ENCODE measurements at places on chromosomes 2 and 18.

DNA sequence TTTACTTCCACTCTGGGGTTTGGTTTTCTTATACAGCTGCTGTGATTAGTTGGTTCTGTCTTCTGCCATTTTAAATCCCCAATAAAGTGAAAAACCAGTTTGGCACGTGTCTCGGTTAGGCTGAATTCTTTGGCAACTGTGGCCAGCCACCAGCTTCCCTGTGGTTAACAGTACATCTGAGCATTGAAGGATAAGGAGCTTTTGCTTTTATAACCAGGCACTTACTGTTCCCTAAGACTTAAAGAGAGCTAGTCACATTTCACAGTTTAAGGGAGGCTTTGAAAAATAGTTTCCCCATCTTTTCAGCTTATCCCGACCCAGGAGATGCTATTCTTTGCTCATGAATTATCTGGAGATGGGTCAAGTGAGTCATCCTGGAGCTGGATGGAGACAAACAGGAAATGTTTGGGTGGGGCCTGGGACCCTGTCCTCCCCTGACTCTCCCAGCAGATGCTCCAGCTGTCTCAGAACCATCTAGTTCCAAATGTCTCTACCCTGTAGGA is 57.3 kb upstream of the EML6 start:
- DNase-seq = no peak

DNA sequence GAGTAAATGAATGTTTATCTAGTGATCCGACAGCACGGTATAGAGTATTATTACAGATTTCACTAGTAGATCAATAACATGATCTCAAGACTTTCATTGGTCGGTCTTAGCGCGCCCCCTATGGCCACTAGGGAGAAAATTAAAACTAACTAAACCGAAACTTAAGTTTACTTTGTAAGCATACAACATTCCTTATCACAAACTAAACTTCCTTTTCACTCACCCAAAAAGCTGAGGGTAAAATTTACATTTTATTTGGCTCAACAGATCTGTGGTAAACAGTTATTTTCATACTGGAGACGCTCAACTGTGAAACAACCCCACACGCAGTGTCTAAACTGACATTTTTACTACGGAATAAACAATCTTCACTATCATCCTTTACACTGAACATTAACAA is 215.6 kb upstream of the MAP2 start:
- DNase-seq = no peak

DNA sequence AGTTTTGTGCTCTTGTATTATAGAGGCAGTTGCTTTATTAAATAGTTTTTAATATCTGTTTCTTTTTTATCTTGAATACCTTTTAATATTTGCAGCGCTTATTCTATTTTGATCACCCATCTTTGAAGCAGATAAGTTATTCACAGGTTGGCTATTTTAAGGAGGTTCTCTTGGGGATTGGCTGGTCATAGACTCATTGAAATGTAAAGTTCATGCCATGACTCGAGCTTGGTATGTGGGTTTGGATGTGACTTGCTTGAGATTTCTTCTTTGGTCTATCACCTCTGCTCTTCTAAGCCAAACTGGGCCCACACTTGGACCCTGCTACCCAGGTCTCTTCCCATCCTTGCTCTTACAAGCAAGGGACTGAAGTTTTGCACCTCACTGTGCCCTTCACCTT is 33.6 kb downstream of the FARP2 start:
- no peak for DNase-seq

GRCh38 chr2:157822993-157823392 is 53.1 kb downstream of the ACVR1 start:
- no peak for DNase-seq

DNA sequence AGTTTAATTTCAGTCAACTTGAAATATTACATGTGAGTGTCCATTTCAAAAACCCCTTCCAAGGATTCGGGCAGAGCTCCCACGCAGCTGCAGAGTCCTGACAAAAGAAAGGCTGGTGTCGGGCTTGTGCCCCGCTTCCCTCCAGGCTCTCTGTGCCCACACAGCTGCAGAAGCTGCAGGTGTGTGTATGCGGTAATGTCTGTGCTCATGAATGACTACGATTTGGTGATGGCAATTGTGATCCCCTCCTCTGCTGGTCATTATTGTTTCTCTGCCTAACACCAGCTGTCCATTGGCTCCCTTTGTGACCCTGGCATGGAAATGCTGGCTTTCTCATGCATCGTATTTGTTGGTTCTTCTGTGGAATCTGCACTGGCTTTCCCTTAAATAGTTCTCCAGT is 224.8 kb downstream of the NUP35 start:
- DNase-seq = no peak
